ENCODE measurements at places on chromosomes 3 and 15. TPM values are rescaled to one million over a fixed set of nuclear protein-coding genes. Genes with fewer than 3 reads are reported as not detected.

The ZNF860 gene
- not detected for polyA plus RNA-seq

The SPTBN5 gene
- polyA plus RNA-seq = not detected

The GRAMD1C gene
- polyA plus RNA-seq = 1.4 TPM

The ZMYND10 gene
- polyA plus RNA-seq = not detected

The GPR27 gene
- polyA plus RNA-seq = 1.4 TPM

The OSTN gene
- not detected for polyA plus RNA-seq

The TNIK gene
- polyA plus RNA-seq = 14.7 TPM

The ZNF620 gene
- 2.9 TPM for polyA plus RNA-seq

The KLHL40 gene
- polyA plus RNA-seq = not detected

The HAPLN3 gene
- polyA plus RNA-seq = 76.8 TPM

The MAP4 gene
- polyA plus RNA-seq = 21.7 TPM

The NMNAT3 gene
- polyA plus RNA-seq = 3.4 TPM

The ROBO1 gene
- not detected for polyA plus RNA-seq

The ZNF501 gene
- polyA plus RNA-seq = 2.8 TPM

The GLDN gene
- not detected for polyA plus RNA-seq

The PIERCE2 gene
- not detected for polyA plus RNA-seq

The SYNPR gene
- not detected for polyA plus RNA-seq

The CLRN1 gene
- polyA plus RNA-seq = not detected

The CCPG1 gene
- polyA plus RNA-seq = 40.6 TPM

The SEMA3G gene
- 3.4 TPM for polyA plus RNA-seq

The ISLR gene
- not detected for polyA plus RNA-seq

The IL17RD gene
- not detected for polyA plus RNA-seq

Measured in CD4-positive, CD25-positive, alpha-beta regulatory T cell (primary cell).